ENCODE measurements at places on chromosomes 16 and 17.
A peak's percentile ranks its signal among the peaks of the same experiment; 100 is the strongest.

DNA sequence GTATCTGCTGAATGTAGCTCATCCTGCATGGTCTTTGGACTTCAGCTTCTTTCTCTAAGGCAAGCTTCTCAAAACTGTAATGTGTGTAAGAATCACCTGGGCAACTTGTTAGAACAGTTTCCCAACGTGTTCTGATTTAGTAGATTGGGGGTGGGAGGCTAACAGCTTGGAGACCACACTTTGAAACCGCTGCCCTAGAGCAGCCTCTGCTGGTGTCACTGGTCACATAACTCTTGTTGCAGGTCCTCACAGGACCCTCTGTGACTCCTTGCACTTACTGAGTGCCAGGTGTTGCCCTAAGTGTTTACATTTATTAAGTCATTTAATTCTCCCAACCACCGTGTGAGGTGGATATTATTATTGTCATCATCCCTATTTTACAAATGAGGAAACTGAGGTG lies 9.9 kb downstream of the SLC35G3 start:
- no peak for DNase-seq

- no peak for DNase-seq
Observed at GRCh38 chr16:55687802-55688201, 32.0 kb downstream of the SLC6A2 start.

- no peak for DNase-seq
Observed at GRCh38 chr16:27281243-27281642, 12.7 kb upstream of the NSMCE1 start.

- no peak for DNase-seq
Observed at GRCh38 chr16:68470461-68471150, 22.3 kb upstream of the SMPD3 start.

- DNase-seq = peak; percentile 97
Observed at GRCh38 chr16:86575754-86576557, 2.4 kb upstream of the FOXL1 start.

- no peak for DNase-seq
Observed at GRCh38 chr17:67227488-67227887, 17.5 kb downstream of the HELZ start.

GRCh38 chr17:75811174-75811573 lies 26.6 kb downstream of the UNK start:
- no peak for DNase-seq

GRCh38 chr16:12459391-12460063 lies 344.2 kb downstream of the CPPED1 start:
- DNase-seq = no peak

- no peak for DNase-seq
Observed at GRCh38 chr17:81252326-81252986, 13.3 kb downstream of the NDUFAF8 start.

DNA sequence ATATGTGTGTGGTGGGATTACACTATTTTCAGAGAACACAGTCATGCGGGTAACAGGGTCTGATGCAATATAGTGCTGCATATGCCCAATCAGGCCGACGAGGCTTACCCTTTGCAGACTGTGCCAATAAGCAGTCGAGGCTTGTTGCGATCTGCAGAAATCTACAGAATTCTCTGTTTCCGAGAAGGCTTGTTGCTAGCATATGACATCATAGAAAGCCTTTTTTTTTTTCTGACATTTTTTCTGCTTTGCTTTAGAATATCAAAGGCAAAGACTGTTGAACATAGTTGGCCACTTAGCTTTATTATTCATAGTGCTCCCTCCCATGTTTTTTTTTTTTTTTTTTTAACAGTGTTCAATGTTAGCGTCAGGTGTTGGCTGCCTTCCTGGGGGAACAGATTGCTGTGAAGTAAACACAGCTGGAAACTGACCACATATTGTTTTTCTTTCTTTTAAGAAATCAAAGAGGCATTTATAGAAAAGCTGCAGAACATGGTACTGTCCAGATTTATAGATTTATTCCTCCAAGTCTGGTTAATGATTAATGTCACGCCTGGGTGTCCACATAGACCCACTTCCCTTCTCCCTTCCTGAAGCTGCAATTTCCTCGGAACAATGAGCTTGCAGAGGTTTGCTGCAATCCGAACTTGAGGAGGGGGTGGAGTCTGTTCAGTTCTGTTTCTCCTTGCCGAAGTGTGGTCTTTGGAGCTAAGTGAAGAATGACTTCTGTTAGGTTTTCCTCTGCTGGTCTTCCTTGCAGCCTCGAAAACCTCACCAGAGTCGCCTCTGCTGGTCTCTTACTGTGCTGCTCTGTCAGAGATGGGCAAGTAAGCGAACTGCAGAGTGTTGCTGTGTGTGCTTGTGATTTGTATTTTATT lies 87.3 kb downstream of the MAP2K6 start:
- peak; percentile 42 for DNase-seq

DNA sequence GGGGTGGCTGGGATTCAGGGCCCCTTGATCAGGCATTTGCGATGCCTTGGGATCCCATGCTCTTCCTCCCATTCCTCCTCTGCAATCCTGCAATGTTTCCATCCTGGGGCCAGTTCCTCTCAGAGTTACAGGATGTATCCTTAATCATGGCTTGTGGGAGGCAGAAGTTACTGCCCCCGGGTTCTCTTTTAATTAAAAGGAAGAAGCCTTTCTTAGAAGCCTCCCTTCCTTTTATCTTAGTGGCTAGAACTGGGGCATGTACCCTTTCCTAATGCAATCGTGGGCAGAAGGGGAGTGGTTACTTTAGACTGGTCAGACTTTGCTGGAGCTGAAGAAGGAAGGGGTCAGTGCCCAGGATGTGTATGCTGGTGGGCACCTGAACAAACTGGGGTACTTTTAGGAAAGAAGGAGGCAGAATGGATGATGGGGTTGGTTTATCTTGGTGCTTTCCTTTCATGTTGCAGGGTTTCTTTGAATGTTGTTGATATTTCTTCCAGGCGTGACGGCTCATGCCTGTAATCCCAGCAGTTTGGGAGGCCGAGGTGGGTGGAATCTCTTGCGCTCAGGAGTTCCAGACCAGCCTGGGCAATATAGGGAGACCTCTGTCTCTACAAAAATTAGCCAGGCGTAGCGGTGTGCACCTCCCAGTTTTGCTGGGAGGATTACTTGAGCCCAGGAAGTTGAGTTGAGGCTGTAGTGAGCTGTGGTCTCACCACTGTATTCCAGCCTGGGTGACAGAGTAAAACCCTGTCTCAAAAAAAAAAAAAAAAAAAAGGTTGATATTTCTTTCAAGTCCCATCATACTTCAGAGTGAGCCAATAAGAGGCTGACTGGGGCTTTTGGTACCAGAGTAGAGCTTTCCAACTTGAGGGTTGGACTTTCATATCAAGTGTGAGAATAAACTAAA lies 13.2 kb upstream of the SPN start:
- no peak for DNase-seq

- no peak for DNase-seq
Observed at GRCh38 chr16:52237823-52238222, 309.1 kb downstream of the TOX3 start.

DNA sequence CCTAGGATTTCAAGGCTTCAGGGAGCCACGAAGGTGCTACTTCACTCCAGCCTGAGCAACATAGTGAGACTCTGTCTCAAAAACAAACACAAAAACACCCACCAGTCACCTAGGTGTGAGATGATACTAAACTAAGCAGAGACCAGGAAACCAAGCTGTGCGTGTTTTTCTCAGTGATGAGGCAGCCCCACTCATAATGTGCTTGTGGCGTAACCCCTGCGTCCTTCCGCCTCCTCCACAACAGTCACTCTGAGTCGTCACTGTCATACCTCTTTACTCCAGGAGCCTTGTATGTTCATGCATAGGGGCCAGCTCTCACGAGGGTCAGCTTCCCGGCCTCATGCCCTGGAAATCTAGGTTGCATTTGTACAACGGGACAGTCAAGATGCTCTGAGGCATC lies 31.1 kb upstream of the SLC47A1 start:
- no peak for DNase-seq

DNA sequence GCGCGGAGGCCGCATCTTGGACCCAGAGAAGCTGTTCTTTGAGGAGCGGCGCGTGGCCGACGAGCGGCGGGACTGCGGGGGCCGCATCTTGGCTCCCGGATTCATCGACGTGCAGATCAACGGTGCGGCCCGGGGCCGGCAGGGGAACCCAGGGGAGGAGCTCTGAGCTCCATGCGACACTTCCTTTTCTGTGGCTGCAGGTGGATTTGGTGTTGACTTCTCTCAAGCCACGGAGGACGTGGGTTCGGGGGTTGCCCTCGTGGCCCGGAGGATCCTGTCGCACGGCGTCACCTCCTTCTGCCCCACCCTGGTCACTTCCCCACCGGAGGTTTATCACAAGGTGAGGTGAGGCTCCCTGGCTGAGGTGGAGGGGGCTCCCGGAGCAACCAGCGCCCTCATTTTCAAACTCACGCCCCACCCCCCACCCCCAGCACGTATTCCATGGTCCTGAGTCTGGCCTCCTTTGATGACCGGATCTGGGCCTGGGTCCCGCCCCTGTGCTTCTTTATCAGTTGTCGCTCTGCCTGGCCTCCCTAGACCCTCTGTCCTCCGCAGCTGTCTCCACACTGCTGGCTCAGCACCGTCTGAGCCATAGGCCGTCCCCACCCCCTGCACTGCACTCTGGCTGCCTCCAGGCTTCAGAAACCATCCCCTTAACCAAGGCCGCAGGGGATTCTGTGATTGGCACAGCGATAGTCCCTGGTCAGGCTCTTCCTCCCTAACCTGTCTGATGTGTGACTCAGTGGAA lies 787 bp downstream of the AMDHD2 start:
- peak; percentile 21 for DNase-seq

DNA sequence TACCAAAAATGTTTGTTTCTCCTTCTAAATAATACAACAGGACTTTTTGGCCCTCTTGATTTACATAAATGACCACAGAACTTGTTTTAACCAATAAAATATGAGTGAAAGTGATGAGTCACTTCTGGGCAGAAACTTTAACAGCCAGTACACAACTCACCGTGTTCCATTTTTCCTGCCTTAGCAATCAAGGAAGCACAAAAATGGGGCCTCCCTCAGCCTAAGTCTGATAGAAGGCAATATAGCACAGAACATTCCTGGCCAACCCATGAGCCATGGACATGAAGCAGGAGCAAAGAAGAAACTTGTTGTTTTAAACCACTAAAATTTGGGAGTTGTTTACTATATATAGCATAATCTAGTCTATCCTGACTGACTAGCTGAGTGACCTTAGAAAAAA lies 61.1 kb upstream of the MTMR4 start:
- DNase-seq = peak; percentile 56

DNA sequence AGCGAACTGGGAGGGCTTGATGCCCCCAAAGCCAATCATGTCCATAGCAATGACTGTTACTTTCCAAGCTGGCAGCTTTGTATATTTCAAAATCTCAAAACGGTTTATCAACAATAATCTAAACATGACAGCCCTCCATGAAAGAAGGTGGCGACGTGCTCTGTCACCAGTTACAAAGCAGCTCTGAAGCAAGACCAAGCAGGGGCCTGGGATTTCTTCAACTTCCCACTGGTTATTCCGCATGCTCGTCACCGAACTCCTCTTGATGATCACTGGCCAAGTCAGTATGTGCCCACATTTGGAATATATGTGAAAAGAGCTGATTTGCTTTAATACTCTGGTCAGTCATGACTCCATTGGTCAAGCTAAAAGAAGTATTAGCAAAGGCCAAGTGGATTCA lies 175.6 kb downstream of the VPS53 start:
- no peak for DNase-seq

- DNase-seq = no peak
Observed at GRCh38 chr17:64787255-64787920, 125.3 kb upstream of the SMURF2 start.

Data from fibroblast of skin of back (primary cell).